ENCODE measurements at places on chromosomes 6 and 20.

DNA sequence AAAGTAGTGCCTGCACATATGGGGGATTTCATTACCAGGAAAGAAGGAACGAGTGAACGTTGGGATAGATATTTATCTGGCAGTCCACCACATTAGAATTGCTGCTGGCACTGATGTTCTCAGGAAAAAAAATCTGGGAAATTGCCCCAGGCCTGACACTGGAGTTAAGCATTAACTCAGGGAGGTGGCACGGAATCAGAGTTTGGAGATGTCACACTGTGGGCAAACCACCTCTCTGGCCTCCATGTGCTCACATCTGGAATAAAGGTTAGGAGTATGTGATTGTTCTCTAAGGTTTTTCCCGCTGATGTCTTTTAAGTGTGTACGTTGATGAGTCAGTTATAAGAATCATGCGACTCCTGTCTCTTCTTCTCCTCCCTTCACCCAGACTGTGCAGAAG lies 7.9 kb downstream of the TGM3 start:
- no peak for DNase-seq

DNA sequence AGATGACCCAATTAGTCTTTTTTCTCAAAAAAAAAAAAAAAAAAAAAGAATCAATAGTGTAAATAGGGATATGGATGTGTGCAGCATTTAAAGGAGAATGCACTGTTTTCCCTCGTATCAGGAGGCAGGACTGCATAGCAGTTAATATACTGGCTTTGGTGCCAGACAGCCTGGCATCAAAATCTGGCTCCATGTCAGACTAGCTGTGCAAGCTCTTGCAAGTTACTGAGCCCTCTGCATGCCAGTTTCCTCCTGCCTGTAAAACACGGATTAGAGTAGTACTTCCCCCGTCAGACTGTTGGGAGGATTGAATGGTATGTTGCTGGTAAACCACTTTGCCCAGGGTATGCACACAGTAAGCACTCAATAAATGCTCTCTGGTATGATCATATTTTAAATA lies 594.2 kb upstream of the CHD6 start:
- no peak for DNase-seq

- no peak for DNase-seq
These were observed 71.9 kb upstream of the SULF2 start for GRCh38 chr20:47857187-47857568.

DNA sequence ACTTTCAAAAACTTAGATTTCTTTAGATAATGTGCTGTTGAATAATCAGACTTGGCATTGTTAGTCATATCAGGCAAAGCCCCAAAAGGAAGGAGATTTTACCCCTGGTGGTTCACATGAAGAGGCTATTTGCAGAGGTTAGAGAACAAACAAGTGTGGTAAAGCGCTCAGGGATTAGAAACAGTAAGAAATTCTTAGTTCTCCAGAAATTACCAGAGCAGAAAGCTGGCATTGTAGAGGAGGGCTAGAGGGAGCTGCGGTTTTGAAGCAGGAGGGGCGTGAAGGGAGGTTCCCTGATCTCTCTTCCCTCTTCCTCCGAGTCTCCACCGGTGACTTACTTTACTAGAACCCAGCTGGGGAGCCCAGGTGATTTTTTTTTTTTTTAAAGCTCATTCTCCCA lies 10.2 kb downstream of the MYO6 start:
- DNase-seq = no peak

GRCh38 chr6:159665868-159666635 lies 27.0 kb downstream of the SOD2 start:
- peak; percentile 14 for DNase-seq

All from fibroblast of skin of abdomen (primary cell).